Hepatocyte (in vitro differentiated cells): ENCODE measurements at places on chromosomes 2 and 18. TPM values are rescaled to one million over a fixed set of nuclear protein-coding genes. Genes with fewer than 3 reads are reported as not detected.

HOXD8 gene
- 0.77 TPM in 1 of 2 replicates, not detected in the other for polyA plus RNA-seq

GRCh38 chr18:77255426-77256105 is 5.9 kb downstream of the GALR1 start:
- H3K27ac ChIP-seq, result no peak overlapping the region
- peaks cover 47% of the 10 kb centered on the region for H3K27me3 ChIP-seq
- no peak overlapping the region for H3K4me3 ChIP-seq
- no peak for DNase-seq
- no peaks in the 10 kb centered on the region for H3K4me1 ChIP-seq
- H3K36me3 ChIP-seq, result no peaks in the 10 kb centered on the region

DNA sequence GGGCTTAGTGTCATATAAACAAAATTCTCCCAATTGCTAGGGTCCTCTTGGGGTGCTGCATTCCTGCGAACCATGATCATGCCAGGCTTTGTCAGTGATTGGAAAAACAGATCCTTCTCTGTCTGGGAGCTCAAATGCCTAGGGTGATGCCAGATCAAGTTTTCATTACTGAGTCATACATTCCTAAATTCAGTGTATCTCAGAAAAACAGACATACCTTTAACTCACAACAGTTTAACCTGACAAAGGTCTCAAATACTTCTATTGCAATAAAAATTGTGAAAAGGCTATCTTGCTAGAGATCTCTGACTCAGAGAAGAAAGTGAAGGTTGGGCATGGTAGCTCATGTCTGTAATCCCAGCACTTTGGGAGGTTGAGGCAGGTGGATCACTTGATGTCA is 86.9 kb downstream of the SH3YL1 start:
- no peaks in the 10 kb centered on the region for H3K27me3 ChIP-seq
- H3K27ac ChIP-seq, result no peak overlapping the region
- H3K4me3 ChIP-seq, result no peak overlapping the region

DNA sequence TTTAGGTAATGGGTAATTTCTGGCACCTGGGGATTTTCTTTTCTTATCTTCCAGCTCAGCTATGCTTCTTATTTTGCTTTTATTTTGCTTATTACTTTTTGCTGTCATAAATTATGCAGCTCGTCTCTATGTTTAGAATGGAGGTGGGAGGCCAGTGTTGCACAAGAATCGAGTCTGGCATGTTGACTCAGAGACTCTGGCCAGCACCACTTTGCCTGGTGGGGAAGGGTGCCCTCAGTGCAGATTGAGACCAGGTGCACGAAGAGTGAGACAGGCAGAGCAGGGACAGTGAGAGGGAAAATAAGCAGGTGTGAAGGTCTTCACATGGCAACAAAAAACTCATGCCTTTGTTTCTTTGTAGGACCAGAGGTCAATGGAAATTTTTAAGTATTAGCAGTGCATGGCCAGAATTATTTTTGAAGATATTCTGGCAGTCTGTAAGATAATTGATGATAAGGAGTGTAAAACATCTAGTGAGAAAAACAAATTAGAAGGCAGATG is 59.2 kb upstream of the SLC5A7 start:
- peaks cover 6% of the 10 kb centered on the region for H3K4me1 ChIP-seq
- DNase-seq, result no peak
- H3K27me3 ChIP-seq, result no peaks in the 10 kb centered on the region
- no peaks in the 10 kb centered on the region for H3K36me3 ChIP-seq
- no peak overlapping the region for H3K4me3 ChIP-seq

TUBB8B gene
- polyA plus RNA-seq, result 0.24 and 0.47 TPM in 2 replicates

GRCh38 chr18:77392321-77392720 is 142.7 kb downstream of the GALR1 start:
- no peaks in the 10 kb centered on the region for H3K27me3 ChIP-seq
- H3K4me1 ChIP-seq, result peaks cover 2% of the 10 kb centered on the region
- H3K4me3 ChIP-seq, result no peak overlapping the region
- no peak overlapping the region for H3K27ac ChIP-seq

DNA sequence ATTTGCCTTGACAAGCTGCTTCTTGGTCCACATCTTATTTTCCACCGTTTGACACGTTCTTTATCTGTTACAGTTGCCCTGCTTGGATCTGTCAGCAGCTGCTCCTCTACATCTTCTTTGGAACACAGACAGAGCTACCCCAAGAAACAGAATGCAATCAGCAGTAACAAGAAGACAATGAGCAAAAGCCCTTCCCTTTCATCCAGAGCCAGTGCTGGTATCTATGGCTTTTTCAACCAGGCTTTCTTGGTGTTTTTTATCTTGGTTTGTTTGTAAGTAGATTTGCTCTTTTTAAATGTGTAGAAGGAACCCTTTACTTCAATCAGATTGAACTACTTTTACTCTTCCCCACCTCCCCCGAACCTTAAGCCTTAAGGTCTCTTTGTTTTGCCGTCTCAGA is 41.9 kb downstream of the CLIP4 start:
- no peaks in the 10 kb centered on the region for H3K36me3 ChIP-seq
- no peak overlapping the region for H3K27ac ChIP-seq
- H3K4me3 ChIP-seq, result no peak overlapping the region
- H3K4me1 ChIP-seq, result no peaks in the 10 kb centered on the region
- no peak for DNase-seq

SRD5A2 gene
- polyA plus RNA-seq, result not detected in 2 replicates

- H3K27me3 ChIP-seq, result no peaks in the 10 kb centered on the region
- no peak overlapping the region for H3K4me3 ChIP-seq
- no peak for DNase-seq
- H3K36me3 ChIP-seq, result no peaks in the 10 kb centered on the region
- H3K4me1 ChIP-seq, result no peaks in the 10 kb centered on the region
These were observed 11.0 kb upstream of the NCKAP5 start for GRCh38 chr2:133579274-133579673.

DNA sequence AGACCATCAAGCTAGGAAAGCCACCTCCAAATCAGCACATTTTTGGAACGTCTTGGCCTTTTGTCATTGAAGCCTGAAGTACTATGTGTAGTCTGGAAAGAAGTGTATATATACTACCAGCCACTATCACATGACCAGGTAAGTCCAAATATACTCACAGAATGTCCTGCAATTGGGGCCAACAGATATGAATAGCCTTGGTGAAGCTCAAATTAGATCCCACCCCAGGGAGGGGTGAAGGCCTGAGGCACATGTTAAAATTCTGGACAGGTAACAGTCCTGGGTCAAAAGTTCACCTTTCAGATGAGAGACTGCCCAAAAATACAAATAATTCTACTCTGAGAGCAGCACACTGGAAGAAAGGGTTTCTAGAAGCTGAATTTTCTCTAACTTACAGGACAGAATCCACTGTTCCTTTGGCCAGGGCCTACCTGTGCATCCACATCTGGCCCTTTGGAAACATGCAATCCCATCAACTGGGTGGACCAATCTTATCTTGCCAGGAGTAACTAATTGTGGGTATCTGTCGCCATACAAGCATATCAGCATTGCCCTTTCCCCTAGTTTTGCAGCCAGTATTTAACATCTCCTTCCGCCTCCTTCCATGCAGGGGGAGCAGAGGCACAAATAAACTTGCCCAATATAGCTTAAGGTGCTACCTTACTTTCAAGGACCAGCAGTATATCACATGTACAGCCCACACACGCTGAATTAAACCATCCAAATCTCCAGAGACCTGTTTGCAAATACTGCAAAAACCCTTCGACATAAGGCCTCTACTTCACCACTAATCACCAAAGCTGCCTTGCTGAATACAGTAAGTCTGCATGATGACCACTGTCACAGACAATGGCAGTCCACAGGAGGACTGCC is 67.8 kb downstream of the EIF5B start:
- H3K27me3 ChIP-seq, result no peaks in the 10 kb centered on the region
- H3K4me1 ChIP-seq, result peaks cover 5% of the 10 kb centered on the region
- peak overlapping the region; percentile 44 for H3K27ac ChIP-seq
- no peak for DNase-seq

IGFBP2 gene
- polyA plus RNA-seq, result 338 and 351 TPM in 2 replicates

- no peak for DNase-seq
- H3K4me1 ChIP-seq, result no peaks in the 10 kb centered on the region
- peaks cover 39% of the 10 kb centered on the region for H3K27me3 ChIP-seq
- no peaks in the 10 kb centered on the region for H3K36me3 ChIP-seq
- H3K27ac ChIP-seq, result no peak overlapping the region
These were observed 8.8 kb downstream of the DYSF start for GRCh38 chr2:71462056-71462605.

DNA sequence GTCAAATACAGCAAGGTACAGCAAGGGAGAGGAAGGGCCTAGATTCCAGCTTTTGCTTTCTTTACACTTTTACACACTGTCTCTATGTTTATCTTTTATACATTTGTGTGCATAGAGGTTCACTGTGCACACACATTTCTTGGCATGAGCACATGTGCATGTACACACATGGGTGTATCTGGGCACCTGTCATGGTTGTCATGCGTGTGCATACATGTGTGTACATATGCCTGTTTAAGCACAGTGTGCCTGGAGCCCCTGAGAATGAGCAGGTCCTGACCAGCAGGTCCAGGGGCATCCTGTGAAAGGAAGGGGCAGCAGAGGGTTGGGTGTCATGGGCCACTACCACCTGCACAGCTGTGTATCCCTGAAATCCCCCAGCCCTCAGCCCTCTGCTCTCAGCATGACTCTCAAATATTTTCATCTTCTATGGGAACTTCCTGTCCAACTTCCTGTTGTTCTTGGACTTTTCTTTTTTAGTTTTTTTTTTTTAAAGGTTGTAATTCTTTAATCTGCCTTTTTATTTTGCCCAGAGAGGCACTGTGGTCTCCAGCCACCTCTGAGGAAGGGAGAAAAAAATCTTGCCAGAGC is 97.0 kb upstream of the EPAS1 start:
- no peak for DNase-seq
- no peak overlapping the region for H3K27ac ChIP-seq
- no peaks in the 10 kb centered on the region for H3K36me3 ChIP-seq
- H3K4me1 ChIP-seq, result no peaks in the 10 kb centered on the region

DLX1 gene
- polyA plus RNA-seq, result 0.44 TPM in 1 of 2 replicates, not detected in the other

NPHP1 gene
- polyA plus RNA-seq, result 1.3 and 4.1 TPM in 2 replicates

DNA sequence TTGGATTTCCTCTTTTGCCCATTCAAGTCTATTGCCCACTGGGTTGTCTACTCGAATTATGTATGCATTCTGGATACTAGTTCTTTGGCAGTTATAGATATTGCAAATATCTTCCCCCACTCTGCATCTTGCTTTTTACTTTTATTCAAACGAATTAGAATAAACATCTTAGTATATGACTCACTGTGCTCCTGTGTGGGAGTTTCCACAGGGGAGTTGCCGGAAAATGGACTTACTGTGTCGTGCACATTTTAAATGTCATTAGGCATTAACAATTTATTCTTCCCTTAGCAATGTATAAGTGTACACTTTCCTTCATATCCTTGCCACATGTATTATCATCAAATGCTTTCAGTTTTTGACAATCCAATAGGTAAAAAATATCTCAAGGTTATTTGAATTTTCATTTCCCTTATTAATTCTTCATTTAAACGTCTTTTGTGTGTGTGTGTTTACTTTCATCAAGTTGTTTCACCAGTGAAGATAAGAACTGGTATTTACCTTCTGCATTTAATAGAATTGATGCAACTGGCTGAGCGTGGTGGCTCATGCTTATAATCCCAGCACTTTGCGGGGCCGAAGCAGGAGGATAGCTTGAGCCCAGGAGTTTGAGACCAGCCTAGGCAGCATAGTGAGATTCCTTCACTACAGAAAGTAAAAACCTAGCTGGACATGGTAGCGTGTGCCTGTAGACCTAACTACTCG is 4.6 kb upstream of the UGT1A5 start:
- H3K4me1 ChIP-seq, result no peaks in the 10 kb centered on the region
- DNase-seq, result no peak
- H3K36me3 ChIP-seq, result no peaks in the 10 kb centered on the region
- H3K4me3 ChIP-seq, result no peak overlapping the region
- no peaks in the 10 kb centered on the region for H3K27me3 ChIP-seq

GRCh38 chr2:231996797-231997540 is 35.5 kb downstream of the DIS3L2 start:
- no peaks in the 10 kb centered on the region for H3K36me3 ChIP-seq
- no peaks in the 10 kb centered on the region for H3K4me1 ChIP-seq
- H3K27me3 ChIP-seq, result no peaks in the 10 kb centered on the region
- no peak for DNase-seq
- no peak overlapping the region for H3K27ac ChIP-seq
- H3K4me3 ChIP-seq, result no peak overlapping the region

DNA sequence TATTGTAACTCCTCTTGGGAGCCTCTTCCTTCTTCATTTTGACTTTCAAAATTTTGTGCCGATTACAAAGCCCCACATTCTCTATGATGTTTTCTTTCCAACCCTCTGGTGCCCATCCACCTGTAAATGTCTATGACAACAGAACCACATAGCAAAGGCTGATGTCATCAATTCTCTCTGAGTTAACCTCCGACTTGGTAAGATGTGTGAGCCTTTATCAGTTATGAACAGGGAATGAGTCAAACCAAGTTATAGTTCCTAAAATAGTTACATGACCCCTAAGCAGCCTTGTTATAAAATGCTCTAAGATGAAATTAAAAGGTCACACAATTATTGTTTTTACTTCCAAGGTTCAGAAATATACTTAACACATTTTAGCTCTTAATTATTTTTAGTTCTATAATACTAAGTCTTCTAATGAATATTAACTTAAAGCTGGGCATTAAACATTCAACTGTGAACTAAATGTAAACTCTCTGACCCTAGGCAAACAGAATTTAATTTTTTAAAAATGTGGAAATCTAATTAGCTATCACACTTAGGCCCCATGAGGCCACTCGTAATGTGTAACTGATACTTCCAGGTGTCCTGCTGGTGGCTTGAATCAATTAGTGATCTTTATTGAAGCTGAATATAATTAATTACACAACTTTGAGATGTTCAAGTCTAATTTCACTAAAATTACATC is 102.3 kb upstream of the CYRIA start:
- no peaks in the 10 kb centered on the region for H3K4me1 ChIP-seq
- H3K27ac ChIP-seq, result no peak overlapping the region
- no peak overlapping the region for H3K4me3 ChIP-seq
- DNase-seq, result no peak
- no peaks in the 10 kb centered on the region for H3K27me3 ChIP-seq
